Fibroblast of pulmonary artery (primary cell): ENCODE measurements at places on chromosomes 7 and 10.
A peak's percentile ranks its signal among the peaks of the same experiment; 100 is the strongest.

DNA sequence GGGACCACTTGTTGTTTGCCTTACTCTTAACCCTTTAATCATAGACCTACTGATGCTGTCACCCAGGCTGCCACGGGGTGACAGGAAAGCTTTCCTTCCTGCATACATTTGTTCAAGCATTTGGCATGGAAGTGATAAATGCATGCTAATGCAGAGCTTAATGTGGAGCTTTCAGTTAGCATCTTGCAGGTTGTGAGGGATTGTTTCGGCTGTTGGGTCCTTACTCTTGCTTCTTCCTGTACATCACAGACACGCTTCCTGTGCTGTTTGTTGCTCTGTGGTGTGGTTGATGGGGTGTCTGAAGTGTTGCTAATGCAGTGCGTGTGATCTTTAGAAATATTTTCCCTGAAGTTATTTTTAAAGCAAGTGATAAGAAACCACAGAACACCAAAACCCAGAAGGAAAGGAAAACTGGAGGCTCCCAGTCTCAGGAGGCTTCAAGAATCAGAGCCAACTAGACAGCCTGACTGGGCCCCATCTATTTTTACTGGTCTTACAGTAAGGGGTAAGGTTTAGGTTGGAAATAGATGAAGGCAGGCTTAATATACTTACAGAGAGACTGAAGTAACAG lies 143.1 kb downstream of the CHN2 start:
- peak; percentile 51 for DNase-seq

GRCh38 chr7:140267381-140268226 lies 90.8 kb upstream of the KDM7A start:
- no peak for DNase-seq

- DNase-seq, result no peak
Measured at GRCh38 chr7:111324228-111324627, 233.3 kb downstream of the LRRN3 start.

- DNase-seq, result no peak
Measured at GRCh38 chr10:119443970-119444660, 98.4 kb downstream of the RGS10 start.

GRCh38 chr10:101466016-101466912 lies 112.3 kb downstream of the BTRC start:
- DNase-seq, result no peak

DNA sequence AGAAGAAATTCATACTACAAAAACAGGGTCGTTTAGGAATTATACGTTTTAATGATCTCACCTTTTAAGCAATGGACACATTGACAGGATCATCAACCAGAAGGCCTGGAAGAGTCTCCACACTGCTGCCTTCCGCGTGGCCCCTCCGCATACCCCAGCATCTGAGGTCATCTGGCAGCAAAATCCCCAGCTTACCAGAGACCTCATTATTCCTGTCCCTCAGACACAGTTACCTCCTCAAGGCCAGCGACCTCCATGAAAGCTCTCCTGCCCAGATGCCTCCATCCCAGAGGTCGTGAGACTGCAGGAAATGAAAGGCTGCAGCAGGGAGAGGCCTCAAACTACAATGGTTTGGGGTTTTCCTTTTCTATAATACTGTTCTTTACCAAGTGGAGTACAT lies 14.8 kb upstream of the GSAP start:
- no peak for DNase-seq

DNA sequence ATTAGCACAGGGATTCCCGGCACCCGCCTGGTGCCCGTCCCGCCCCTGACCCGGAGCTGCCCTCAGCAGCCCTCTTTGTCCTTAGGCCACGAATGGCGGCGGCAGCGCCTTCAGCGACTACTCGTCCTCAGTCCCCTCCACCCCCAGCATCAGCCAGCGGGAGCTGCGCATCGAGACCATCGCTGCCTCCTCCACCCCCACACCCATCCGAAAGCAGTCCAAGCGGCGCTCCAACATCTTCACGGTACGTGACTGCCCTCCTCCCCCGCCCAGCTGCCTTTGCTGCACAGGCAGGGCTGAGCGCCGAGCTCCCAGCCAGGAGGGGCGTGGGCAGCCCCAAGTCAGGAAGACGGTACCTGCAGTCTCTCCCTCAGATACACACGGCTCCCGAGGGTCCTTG lies 33.6 kb downstream of the AGAP3 start:
- DNase-seq, result no peak
